ENCODE measurements at places on chromosomes 7 and 10.

GRCh38 chr7:151657173-151657572 lies 137.5 kb upstream of the RHEB start:
- DNase-seq = no peak

- DNase-seq = no peak
These were observed 14.8 kb downstream of the NRCAM start for GRCh38 chr7:108441392-108441955.

DNA sequence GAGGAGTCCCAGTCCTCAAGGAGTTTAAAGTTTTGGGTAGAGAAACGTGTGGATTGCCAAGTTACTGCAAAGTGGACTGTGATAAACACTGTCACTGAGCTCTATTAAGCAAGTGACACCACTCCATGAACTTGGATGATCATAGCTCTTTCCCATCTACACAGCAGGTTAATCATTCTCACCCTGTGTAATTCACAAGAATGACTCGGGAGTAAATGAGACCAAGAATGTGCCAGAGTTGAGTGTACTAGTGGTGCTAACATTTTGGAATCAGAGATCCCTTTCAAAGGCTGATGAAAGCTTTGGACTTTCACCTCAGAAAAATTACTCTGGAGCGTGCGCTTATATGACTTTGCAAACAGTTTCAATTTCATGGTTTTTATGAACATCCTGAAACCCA lies 80.8 kb downstream of the RBM20 start:
- DNase-seq = no peak

DNA sequence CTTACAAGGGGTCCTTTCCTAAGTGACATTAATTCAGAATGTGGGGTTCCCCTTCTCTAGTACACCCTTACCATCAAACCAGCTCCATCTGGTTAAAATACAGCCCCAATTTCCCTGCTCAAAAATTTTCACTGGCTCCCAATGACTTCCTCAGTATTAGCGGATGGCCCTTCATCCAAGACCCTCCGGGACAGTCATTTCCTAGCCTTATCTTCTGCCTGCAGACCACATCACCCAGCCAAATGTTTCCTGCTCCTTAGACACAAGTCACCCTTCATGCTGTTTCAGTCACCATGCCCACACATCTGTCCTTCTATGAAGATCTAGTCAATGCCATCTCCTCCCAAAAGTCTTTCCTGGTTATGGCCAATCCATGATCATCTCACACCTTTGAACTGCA lies 45.2 kb downstream of the PARD3 start:
- DNase-seq = no peak

DNA sequence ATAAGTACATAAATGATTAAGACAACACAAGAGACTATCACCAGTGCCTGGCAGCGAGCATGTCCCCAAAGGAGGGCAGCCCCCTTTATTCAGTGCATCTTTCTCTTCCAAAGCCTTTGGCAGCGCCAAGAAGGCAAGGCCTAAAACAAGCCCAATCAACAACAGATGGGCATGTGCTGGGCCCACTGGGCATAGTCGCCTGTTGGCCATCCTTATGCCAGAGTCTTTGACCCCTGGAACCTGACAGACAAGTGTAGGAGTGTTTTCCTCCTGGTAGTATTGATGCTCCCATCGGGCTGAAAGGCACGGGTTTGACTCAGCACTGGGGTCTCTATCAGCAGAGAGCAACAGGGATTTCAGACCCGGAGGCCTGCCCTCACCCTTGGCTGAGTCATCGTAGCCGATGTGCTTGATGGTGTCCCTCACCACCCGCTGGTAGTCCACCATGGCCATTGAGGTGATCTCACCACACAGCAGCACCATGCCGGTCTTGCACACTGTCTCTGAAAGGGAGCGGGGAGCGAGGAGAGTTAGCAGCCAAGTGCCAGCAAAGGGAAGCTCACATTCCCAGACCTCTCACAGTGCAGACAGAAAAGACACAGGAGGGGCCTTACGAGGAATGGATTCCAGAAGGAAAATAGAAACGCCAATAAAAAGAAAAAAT lies 5.8 kb downstream of the MAT1A start:
- DNase-seq = no peak

GRCh38 chr7:116354171-116354545 lies 143.8 kb downstream of the TES start:
- no peak for DNase-seq

DNA sequence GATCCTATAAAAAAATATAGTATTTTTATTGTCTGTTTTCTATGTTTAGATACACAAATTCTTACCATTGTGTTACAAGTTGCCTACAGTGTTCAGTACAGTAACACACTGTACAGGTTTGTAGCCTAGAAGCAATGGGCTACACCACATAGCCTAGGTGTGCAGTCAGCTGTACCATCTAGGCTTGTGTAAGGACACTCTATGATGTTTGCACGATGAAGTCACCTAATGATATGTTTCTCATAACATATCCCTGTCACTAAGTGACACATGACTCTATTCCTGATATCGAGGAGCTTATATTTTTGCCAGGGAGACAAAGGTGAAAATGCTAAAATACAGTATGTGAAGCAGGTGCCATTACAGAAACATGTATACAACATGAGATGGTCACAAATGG lies 18.6 kb downstream of the ZNF25 start:
- DNase-seq = no peak

- no peak for DNase-seq
These were observed 285.1 kb downstream of the ZEB1 start for GRCh38 chr10:31604096-31604495.
